ENCODE measurements at places on chromosomes 12 and 14.

DNA sequence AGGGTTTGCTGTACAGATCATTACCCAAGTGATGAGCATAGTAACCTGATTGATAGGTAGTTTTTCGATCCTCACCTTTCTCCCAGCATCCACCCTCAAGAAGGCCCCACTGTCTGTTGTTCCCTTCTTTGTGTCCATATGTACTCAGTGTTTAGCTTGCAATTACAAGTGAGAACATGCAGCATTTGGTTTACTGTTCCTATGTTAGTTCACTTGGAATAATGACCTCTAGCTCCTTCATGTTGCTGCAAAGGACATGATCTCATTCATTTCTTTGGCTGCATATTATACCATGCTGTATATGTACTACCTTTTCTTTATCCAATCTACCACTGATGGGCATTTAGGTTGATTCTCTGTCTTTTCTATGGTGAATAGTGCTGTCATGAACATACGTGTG is 181.6 kb upstream of the FOXG1 start:
- DNase-seq: no peak

DNA sequence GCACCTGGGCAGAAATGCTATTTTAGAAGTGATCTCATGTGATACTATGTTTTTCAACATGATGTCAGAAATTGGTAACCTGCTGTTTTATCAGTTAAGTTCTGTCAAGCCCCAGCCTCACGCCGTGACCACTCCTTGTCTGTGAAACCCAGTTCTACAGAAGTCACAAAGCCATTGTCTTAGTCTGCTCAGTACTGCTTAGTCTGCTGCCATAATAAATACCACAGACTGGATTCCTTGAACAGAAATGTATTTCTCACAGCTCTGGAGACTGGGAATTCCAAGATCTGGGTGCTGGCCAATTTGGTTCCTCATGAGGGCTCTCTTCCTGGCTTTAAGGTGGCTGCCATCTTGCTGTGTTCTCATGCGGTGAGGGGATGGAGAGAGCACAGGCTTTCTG is 176.9 kb downstream of the PRKCH start:
- DNase-seq: no peak

DNA sequence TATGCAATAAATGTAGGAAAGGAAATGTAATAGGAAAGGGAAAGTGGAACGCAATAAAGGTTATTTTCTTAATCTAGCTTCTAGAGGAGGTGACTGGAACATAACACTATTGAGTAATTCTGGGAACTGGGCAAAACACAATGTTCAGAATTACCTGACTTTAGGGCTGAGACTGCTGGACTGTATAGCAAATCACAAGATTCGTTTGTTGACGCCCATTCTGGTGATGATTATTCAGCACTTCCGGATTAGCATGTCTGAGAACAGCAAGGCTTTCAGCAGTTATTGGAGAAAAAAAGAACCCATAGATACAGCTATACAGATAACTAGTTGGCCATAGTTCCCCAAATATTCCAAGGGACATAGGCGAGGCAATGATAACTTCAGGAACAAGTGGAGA is 2.3 kb upstream of the KLRD1 start:
- no peak for DNase-seq

DNA sequence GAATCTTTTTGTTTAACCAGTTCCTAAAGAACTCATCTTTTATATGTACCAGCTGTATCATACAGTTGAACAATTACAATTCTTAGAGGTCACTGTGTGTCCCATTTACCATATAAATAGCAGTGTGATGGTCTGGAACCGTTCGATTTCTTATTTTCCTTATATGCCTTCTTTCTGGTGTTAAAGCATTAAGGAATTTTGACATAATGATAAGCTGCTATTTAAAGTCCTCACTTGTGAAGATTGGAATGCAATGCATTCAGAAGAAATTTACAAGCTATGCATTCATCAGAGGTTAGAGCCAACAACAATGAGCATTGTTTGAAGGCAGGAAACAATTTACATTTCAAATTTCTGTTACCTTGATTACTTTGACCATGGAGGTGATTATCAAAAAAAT is 80.0 kb upstream of the PRICKLE1 start:
- DNase-seq: no peak

Measured in spinal cord (tissue), 10 donors.